ENCODE measurements at places on chromosomes 12 and 14.

- DNase-seq = no peak
Measured at GRCh38 chr12:46266869-46267574, 1.8 kb downstream of the SLC38A1 start.

GRCh38 chr12:13141686-13142085 lies 38.2 kb upstream of the GSG1 start:
- no peak for DNase-seq

GRCh38 chr12:12721176-12721751 lies 4.1 kb downstream of the CDKN1B start:
- DNase-seq = no peak

DNA sequence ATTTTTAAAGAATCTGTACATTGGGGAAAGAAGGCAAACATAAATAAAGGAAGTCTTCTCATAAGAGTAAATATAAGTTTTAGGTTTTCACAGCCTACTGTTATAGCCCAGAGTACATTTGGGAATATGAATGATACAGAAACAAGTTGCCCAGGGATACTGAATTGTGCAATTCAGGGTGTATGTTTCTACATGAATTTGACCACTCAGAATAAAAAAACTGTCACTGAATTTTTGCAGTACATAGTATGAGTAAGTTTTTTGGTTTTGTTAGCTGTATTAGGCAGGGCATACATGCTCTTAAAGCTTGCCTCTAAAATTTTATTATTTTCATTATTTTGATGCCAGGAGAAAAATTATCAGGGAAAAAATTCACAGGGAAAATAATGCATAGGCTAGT lies 6.6 kb upstream of the PCNX4 start:
- DNase-seq = no peak

DNA sequence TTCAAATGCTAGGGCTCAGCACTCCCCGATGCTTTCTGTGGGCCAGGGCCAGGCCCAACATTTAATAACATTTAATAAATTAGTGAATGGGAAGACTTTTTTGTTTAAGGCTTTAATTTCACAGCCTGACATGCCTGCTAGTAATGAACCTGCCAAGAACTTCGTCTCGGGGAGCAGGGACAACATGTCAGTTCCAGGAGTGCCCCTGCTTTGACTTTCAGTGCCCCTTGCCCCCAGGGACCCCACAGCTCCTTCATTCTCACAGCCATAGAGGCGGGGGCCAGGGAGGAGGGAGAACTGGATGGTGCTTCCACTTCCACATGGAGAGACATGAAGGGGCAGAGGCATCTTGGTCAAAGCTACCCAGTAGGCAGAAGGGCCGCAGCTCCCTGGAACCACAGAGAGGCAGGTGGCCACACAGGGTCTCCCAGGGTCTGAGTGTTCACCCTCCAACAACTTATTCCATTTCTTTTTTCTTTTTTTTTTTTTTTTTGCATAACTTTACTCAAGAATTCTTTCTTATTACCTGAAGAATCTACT lies 66.0 kb upstream of the DDX11 start:
- no peak for DNase-seq

- DNase-seq = no peak
Measured at GRCh38 chr14:99360774-99361595, 89.0 kb upstream of the BCL11B start.

DNA sequence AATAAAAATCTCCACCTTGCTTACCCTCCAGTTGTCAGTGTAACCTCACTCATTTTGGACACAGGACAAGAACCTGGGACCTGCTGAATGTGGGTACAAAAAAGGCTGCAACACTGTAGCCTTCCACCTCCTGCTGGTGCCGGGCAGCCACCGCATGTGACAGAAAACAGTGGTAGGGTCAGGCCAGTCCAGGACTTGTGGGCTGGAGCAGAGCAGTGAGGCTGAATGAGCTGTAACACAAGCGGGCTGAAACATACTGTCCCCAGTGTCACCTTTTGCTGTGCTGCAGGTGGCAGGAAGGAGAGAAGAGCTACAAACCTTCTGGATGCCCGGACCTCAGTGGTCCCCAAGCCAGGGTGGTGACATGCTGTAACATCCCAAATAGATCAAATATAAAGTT lies 465.4 kb upstream of the FOXG1 start:
- DNase-seq = no peak

GRCh38 chr12:73053893-73054292 lies 781.7 kb downstream of the TRHDE start:
- DNase-seq = no peak

DNA sequence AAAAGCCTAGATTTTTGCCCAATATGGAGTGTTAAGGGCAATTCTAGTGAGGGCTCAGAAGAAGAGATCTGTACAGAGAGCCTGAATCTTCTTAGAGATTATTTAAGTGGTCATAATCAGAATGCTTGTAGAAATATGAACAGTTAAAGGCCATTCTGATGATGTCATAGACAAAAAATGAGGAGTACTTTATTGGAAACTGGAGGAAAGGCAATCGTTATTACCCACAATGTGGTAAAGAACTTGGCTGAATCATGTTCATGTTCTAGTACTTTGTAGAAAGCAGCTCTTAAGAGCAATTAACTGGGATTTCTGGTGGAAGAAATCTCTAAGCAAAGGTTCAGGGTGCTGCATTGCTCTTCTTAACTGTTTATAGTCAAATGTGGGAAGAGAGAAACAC lies 36.4 kb upstream of the SYT10 start:
- DNase-seq = no peak

GRCh38 chr14:53999061-53999488 lies 42.5 kb upstream of the BMP4 start:
- DNase-seq = no peak

DNA sequence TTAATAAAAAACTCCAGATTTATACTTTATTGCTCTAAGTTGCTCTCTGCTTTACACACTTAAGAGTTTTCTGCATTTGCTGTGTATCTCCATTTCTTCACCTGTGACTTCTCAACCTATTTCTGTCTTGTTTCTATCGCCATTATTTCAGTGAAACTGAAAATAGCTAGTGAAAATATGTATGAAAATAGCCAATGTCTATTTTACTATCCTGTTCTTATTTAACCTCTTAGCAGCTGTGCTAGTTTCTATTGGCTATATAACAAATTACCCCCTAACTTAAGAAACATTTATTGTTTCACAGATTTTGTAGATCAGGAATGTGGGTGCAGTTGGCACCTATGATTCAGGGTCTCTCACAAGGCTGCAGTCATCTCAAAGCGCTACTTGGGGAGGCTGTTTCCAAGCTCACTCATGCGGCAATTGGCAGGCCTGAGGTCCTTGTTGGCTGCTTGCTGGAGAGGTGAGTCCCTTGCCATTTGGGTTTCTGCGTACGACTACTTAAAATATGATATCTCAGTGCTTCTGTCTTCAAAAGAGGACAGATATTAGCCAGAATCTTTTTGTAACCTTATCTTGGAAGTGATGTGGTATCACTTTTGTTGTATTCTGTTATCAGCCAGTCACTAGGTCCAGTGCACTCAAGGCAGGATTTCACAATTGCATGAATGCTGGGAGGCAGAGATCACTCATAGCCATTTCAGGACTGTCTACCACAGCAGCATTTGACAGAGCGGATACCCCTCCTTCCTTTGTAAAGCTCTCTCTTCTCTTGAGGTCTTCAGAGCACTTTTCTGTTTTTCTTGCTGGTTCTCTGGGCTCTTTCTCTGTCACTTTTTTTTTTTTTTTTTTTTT lies 7.2 kb downstream of the ERC1 start:
- DNase-seq = no peak

GRCh38 chr12:54034785-54035310 lies 2.0 kb downstream of the HOXC5 start:
- no peak for DNase-seq

- no peak for DNase-seq
Measured at GRCh38 chr12:110934093-110934852, 13.9 kb upstream of the MYL2 start.

DNA sequence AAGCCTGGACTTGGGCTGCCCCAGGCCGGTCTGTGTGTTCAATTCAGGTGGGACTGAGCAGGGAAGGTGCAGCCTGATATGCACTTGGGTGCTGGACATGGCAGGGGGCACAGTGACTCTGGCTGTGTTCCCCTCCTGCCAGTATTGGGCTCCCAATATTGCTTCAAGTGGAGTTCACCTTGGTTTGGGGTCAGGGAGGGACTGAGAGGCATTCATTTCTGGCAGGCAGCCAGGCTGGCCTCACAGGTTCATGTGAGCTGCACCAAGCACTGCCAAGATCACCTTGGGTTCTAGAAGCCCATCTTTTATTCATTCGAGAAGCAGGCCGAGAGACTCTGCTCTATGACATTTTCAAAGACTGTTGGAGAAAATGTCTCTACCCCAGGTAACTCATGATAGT lies 245.0 kb downstream of the CHST11 start:
- no peak for DNase-seq

DNA sequence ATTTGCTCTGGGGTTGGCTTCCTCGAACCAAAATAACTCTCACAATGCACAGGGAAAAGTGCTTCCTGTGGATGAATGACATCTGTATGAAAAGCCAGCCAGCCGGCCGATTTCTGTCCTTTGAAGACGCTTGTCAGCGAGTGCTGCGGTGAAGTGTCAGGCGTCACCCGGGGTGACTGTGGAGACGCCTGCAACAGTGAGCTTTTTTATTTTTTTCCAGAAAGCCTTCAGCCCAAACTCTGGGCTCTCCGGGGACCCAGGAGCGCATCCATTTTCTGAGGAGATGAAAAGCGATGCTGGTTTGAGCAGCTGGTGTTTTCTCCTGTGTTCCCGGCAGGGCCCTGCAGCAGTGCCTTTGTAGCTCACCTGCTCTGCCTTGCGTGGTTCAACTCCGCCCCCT lies 147.9 kb upstream of the MYL2 start:
- DNase-seq = no peak

DNA sequence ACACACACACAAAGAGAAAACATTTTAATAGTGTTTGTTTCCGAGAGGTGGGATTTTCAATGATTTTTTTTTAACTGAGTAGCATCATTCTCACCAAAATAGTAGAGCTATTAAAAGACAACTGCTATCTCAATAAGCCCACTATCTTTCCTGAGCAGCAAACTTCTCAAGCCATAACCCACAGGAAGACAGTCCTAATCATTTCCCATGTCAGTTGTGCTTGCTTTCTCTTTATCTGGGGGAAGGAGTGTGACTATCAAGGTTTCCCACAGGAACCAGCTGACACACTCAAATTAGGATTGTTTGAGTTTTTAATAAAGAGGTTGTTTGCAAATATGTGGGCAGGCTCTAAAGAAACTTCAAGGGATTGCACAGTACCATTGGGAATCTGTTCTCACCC lies 4.9 kb upstream of the MAX start:
- no peak for DNase-seq

DNA sequence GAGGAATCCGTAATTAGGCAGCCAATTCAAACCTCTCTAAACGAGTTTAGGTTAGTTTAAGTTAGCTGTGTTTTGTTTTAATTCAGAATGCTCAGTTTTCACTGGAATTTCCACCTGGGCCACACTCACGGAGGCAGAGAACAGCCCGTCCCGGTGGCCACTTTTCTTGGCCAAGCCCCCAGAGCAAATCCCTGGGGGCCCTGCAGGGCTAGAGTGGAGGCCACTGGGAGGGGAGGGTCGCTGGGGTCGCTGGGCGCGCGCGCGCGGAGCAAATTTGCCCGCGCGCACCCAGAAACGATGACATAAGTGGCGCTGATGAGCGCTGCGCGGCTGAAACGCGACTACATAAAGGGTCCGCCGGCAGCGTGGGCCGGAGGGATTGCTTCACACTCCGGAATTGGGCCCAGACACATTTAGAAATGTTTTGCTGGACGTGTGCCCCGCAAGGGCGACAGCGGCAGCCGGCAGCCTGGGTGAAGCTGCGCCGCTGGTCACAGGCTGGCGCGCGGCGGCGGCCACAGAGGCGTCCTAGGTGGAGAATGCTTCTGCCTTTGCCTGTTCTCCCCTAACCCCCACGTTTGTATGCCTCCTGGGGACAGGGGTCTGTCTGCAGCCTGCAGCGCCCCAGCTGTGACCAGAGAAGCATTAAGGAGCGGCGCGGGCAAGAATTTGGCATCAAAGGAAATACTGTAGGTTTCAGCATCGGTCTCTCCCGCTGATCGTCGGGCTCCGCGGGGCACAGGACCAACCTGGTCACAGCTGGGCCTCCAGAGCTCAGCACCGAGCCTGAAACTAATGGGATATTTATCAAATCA lies 37.9 kb upstream of the TBX5 start:
- no peak for DNase-seq

GRCh38 chr14:73248108-73248868 lies 11.0 kb downstream of the PAPLN start:
- no peak for DNase-seq

DNA sequence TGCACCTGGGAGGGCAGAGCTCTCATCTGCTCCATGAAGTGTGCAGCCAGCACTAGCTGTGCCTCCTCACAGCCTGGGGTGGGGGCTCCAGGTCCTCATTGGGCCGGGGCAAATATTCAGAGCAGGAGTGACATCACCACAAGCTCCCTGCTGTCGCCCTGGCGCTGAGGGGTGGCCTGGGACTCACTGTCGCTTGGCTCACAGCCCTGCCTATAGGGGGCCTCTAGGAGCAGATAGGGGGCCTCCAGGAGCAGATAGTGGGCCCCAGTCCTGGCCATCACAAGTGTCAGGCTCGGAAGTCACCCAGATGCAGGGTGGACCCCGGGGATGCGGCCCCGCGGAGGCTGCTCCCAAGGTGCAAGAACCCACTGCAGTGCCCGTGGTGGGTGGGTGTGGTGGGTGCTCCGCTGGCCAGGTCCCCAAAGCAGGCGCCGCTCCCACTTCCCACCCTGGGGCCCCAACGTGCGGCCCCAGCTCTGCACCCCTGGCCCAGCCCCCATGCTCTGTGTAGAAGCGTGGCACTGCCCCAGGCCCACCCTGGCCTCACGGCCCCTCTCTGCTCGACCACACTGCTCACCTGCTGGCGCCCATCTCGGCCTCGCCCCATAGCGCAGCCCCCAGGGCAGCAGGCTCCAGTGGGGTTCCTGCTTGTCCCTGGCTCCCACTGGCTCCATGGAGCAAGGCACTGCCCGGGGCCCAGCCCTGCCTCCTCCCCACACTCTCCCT lies 18.0 kb downstream of the SYNJ2BP start:
- no peak for DNase-seq

- no peak for DNase-seq
Measured at GRCh38 chr12:28710882-28711281, 438.2 kb upstream of the FAR2 start.
